ENCODE measurements at places on chromosomes 1 and 21.

GRCh38 chr1:26045722-26046245, at the start of gene SLC30A2:
TSS of gene SLC30A2 (minus strand) at chr1:26046118. CDS start at chr1:26045896, 222 bp downstream.
- DNase-seq: no peak

- no peak for DNase-seq
These were observed 18.6 kb downstream of the PCSK9 start for GRCh38 chr1:55057956-55058298.

- DNase-seq: peak; percentile 7
These were observed 15.1 kb downstream of the IFI44 start for GRCh38 chr1:78664763-78665162.

GRCh38 chr21:44058652-44058964, 46.5 kb downstream of the TRAPPC10 start:
- DNase-seq: no peak

DNA sequence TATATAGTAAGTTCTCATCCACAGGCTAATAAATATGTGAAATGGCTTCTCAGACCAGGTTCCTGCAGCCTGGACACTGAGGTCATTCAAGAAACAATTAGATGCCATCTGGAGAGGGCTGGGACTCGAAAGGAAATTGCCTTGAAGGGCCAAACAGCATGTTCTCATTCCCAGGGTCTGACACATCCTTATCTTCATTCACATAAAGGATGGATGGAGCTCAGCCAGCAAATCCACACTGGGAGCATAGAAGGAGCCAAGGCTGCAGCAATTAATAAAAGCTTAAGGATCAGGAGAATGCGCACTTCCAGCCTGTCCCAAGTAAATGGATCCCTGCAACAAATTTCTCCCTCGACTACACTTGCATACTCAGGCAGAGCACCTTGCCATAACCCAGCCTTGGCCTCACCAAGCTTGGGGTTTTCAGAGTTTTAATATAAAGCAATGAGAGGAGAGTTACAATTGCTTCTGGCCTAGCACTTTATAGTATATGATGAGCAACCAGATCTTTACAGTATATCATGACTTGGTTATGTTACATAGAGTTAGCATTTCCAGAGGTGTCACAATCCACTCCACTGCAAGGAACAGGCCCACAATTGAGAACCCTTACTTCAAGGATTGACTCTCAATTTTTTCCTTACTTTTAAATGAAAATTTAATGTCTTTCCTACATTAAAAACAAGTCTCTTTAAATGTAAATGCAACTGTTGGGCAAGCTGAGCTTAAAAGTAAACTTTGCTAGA, 55.9 kb downstream of the BCAR3 start:
- peak; percentile 93 for DNase-seq

GRCh38 chr1:37691497-37692077, 729 bp upstream of the CDCA8 start:
- DNase-seq: no peak

DNA sequence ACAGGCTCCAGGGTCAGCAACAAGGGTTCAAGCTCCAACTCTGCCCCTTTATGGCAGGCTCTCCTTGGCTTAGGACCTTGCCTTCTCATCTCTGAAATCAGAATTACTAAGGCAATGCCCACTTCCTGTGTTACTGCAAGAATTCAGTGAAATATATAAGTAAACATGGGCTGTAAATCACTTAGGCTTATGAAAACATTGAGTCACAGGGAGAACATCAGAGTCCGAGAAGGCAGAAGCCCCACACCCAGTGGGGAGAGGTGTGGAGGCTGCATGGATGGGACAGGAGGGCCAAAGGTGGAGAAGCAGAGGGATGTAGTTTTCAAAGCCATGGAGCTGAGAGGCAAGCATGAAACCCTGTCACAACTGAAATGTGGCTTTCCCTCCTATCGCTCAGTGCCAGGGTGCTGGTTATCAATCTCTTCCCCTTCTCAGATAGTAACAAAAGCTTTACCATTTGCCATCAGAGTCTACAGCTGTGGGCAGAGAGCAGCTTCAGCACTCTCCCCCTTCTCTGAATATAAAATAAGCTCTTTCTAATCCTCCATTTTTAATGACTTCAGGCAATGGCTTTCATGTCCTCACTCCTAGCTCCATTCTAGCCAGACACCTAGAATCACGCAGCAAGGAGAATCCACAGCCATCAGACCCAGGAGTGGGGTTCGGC, 3.4 kb downstream of the RGS8 start:
- DNase-seq: peak; percentile 4

DNA sequence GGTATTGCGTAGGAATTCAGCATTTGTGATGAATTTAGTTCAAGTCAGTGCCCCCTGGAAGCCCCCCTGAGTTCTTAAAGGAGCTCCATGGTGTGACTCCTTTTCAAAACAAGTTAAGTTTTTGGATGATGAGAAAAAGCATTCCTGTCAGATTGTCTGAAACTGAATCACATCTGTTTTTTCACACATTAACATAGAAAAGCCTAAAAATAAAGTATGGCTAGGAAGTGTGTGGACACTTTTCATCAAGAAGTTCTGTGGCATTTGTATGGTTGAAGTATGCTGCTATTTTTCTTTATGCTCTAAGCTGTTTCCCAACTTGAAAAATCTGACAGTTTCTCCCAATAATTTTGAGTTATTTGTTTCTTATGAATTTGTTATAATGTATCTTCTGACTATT, 33.7 kb downstream of the PRDM2 start:
- DNase-seq: peak; percentile 40

- peak; percentile 32 for DNase-seq
These were observed 90.3 kb downstream of the LYST start for GRCh38 chr1:235776396-235776795.

DNA sequence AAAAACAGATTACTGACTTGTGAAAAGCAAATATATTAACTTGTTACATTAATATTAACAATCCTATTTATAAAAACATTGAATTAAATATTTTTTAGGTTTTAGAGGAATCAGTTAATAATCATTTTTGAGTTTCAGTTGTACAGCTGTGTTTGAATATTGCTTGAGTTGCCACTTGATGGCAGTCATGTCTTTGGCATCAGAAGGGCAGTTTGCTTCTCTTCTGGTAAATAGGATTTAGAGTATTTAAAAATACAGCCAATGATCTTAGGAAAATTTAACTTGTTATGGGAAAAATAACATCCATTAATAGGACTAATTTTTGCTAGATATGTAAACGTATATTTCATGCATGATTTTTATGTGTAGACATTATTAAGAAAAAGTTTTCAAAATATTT, 234.1 kb downstream of the NCAM2 start:
- DNase-seq: peak; percentile 52

- no peak for DNase-seq
These were observed 58.1 kb upstream of the COA6 start for GRCh38 chr1:234315091-234315541.

GRCh38 chr1:102099916-102100315, 103.2 kb upstream of the OLFM3 start:
- no peak for DNase-seq
